ENCODE measurements at places on chromosomes 2 and 18.

DNA sequence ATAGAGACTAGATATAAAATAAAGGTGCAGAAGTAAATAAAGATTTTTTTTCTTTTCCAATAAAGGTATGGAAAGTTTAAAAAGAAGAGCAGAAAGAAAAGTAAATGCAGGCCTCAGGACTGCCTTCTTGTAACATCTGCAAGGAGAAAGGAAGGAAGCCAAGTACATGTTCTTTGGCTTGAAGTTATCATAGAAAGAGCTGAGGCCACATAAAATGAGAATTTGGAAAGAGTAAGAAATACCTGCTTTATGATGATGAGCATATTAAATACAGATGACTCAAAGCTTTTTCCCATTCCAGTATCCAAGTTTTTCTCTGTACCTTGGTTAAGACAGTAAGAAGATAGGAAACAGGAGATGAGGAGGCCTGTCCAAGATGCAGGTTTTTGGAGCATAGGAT is 25.3 kb upstream of the UBE2E3 start:
- no peak for DNase-seq

DNA sequence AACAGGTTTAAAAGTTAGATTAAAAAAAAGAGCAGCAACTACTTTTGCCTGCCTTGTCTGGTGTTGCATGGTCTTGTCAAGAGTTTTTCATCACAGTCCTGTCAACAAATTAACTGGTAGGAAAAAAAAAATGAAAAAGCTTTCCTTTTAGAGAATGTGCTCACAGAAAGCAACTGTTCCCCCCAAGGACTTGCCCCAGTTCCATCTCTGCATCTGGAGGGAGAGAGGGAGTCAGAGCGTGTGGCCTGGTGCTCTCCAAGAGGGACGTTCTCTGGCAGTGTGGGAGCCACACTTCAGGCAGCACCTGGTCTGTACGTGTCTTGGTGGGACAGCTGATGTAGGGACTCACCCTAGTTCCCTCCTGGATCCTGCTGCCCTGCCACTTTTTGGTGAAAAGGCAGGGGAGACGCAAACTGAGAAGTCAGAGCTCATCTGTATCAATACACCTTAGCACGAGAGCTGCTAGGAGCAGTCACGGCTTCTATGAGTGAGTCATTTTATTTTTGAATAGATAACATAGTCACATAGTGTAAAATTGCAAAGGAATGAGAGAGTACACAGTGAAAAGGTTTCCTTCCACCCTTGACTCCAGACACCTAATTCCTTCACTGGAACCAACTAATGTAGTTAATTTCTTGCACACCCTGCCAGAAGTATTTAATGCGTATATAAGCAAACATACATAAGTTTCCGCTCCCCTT is 172.5 kb upstream of the MGAT5 start:
- no peak for DNase-seq

- DNase-seq, result no peak
These were observed 26.0 kb upstream of the FLACC1 start for GRCh38 chr2:201383136-201383535.

DNA sequence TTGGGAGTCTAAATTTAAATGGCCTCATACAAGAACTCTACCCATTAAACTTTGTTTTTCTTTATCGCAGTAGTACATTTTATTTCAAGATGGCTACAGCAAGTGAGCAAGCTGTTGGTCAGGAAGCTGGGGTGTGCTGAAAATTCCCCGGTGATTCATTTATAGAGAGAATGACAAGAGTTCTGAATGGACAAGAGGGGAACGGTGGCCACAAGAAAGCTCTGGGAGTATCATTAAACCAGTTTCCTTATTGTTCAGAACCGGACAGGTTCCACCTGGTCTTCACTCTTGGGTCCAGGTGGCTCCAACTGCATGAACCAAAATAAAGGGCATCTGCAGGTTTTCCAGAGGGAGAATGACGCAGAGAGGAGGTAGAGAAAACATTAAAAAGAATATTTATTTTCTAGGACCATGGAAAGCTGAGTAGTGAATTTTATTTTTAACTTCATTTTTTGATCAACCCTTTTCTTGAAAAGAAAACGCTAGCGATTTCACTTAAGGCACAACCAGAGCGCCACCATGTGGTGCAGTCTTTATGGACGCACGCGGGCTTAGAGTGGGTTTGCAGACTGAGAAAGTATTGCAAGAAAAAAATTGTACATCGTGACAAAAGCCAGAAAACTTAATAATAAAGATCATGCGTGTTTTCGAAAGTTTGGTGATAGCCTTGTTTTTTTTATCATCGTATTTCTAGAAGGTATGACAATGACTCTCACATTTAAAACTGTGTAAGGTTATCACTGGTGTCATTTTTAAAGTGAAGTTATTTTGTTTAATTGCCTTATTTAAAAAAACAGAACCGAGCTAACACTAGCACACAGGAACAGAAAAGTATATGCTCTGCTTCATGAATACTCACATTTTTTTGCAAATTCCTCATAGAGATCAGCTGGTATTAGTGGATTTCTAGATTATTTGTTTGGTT is 97.9 kb upstream of the NOL4 start:
- DNase-seq, result peak; percentile 38

DNA sequence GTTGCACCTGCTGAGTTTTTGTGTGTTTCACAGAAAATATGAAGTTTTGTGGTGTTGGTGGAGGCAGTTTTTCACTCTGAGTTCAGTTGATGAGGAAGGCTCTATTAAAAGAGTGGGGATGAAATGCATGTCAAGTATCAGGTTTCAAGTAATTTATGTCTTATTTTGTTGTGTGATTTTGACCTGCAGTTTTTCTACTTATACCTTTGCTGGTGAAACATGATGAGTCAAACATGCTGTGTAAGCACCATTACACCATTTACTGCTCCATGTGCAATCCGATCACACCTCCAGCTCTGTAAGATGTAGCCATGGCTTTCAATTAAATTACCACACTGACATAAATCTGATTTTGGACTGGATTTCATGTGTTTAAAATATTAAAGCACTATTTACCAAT is 174.5 kb upstream of the ZEB2 start:
- DNase-seq, result no peak

GRCh38 chr2:124973396-124973795 is 948.3 kb downstream of the CNTNAP5 start:
- no peak for DNase-seq

- no peak for DNase-seq
These were observed 110.0 kb upstream of the KLF7 start for GRCh38 chr2:207275779-207276178.

DNA sequence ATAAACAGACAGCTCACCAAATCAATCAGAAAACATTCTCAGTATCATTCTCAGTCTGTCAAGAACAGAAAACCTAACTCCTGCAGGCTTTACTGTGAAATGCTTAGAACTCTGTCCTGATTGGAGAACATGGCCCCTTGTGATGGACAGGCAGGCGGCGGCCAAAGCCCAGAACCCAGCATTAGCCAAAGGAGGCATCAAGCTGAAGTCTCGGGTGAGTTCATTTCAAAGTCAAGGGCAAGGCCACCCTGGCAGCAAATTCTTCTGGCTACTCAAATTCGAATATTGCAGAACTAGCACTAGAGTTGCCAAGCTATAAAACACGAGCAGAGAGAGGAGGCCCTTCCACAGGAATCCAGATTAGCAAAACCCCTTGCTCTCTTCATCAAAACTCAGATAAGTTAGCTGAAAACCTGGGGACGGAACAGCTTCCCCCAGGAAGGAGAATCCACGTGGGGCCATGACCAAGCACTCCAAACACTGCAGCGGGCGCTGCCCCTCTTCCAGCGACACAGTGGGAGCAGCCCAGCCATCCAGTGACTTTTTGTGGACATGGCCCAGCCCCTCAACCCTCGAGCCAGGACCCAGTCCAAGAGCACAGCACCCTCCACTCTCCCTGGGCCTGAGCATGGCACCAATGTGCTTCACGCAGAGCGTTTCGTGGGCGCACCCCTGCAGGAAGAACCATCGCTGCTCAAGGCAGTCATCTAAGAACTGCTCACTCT is 98.6 kb downstream of the HDAC4 start:
- no peak for DNase-seq

DNA sequence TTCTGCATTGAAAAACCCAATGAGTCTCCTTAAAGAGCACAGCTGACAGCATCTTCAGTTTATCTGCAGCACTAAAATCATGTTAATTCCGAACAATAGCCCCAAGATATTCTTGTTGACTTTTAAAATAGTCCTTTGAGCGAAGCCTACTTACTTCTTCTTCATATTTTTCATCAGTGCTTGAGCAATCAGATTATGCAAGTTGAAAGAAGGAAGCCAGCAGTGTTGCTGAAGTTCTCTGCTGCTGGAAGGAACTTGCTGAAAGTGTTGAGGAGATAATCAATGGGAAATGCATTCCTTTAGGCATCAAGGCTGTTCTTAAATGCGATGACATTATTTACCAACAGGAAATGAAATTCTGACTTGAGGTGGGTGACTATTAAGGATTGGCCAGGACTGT is 105.9 kb upstream of the SNTG2 start:
- no peak for DNase-seq

DNA sequence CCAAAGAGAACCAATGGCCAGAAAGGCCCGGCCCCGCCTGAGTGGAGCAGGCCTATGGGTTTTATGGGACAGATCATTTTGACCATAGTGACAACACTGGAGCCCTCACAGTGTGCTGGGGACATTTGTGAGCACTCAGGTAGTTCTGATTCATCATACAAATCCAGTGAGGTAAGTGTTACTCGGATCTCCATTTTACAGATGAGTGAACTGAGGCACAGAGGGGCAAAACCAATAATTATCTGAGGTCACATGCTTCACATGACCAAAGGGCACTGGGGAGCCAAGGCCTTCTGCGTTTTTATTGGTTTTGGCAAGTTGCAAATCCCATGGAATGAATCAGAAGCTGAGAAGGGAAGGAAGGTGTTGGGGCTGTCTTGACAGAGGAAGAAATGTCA is 111.5 kb upstream of the MGAT5 start:
- no peak for DNase-seq

- no peak for DNase-seq
These were observed 119.1 kb upstream of the STPG4 start for GRCh38 chr2:47274054-47274782.

- peak; percentile 99 for DNase-seq
These were observed 15.7 kb upstream of the TTC39C start for GRCh38 chr18:23998820-23999219.

- no peak for DNase-seq
These were observed 135.0 kb downstream of the LAMA3 start for GRCh38 chr18:23824240-23824639.

DNA sequence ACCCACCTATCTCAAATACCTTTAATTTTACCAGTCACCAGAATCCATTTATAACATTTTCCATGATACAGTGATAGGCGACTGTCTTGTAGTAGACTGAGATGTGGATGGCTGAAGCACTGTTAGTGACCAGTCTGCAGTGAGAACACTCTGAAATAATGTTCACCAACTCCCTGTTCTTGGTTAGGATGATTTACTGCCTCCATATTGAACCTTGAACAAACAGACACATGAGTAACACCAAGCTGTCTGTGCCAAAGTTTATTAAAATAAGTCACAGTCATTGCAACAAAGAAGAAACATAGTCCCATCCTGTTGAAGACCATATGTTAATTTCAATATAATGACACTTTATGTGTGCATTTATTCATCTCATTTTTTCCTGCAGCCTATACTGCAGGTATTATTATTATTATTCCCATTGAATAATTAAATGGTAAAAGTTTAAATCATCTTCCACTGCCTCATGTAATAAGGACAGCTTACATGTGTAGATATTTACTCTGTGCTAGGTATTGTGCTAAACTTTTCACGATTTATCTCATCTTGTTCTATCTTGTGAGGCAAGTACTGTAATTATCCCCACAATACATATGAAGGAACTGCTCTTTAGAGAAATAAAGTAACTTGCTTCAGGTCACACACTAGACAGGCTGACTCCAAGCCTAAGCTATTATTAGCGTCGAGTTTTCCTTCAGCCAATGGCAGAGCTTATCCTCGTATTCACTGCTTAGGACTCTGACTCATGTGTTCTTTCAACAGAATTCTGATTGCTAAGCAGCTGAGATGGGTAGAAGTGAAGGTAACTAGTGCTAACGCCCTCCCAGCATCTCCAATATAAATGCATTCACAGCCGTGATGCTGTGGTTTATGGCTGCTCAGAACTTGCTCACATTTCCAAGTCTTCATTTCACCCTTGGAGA is 62.5 kb downstream of the ONECUT2 start:
- DNase-seq, result no peak

Measured in NCI-H1417 treated with DMSO at 0.1 percent for 48 hours (cell line).